Regular cardiac myocyte (primary cell): ENCODE measurements at places on chromosomes 5 and 9. TPM values are rescaled to one million over a fixed set of nuclear protein-coding genes. Genes with fewer than 3 reads are reported as not detected.

The GRIN1 gene
- total RNA-seq, result under 0.01 and 0.19 TPM in 2 replicates

The CER1 gene
- total RNA-seq, result not detected in 2 replicates

The TESK1 gene
- 8.6 and 10.7 TPM in 2 replicates for total RNA-seq

The GPR21 gene
- total RNA-seq, result 0.38 and 1.1 TPM in 2 replicates

The IFNA13 gene
- total RNA-seq, result not detected in 2 replicates
